Stimulated activated CD8-positive, alpha-beta memory T cell treated with anti-CD3 and anti-CD28 coated beads, Interleukin-2, amount 100 ng/mL, for 1 hour (primary cell): ENCODE measurements at places on chromosomes 13 and 19.

DNA sequence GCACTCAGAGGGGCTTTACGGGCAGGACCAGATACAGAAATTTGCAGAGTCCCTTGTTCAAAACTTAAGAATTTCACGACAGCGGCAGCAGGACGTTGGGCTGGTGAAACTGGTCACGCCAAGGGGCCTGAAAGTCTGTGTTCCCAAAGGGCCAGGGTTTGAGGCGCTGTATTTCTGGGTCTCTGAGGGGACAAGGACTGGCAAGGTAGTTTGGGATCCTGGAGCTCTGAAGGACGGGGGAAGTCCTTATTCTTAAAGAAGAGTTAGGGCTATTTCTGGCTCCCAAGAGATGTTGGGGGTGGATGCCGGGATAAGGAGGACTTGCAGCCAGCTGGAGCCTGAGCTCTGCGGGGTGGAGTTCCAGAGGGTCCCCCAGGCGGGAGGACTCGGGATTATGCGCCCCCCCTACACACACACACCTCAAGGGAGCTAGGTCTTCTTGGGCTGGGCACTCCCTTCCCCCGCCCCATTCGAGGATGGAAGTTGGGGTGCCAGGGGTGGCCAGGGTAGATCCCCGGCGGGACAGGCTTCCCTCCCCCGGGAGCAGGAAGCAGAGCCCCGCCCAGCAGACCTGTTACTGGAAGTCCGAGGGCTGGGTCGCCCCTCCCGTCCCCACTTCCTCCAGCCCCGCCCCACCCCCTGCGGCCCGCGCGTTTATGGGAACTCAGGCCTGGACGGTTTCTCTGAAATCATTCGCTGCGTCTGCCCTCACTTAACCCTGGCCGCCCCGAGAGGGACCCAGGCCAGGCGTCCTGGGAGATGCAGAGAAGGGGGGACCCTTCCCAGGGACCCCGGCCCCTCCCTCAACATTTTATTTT is 5.6 kb downstream of the BCL3 start:
- peak; percentile 42 for DNase-seq

DNA sequence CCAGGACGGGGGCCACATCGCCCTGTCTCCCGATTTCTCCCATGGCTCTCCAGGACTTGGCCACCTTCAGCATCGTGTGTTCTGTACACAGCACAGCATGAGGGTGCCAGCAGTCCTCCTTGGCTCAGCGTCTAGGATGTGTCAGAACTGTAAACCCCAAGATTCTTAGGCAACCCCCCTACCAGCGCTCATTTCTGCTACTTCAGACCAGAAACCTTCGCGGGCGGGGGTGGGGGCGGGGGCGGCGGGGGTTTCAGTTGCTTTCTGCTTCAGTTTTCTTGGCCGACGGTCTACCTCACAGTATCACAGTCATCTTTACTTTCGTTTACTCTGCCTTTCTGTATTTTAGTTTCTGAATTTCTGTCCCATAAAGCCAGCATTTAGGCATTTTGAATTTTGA is 82.4 kb downstream of the GGACT start:
- DNase-seq: no peak

DNA sequence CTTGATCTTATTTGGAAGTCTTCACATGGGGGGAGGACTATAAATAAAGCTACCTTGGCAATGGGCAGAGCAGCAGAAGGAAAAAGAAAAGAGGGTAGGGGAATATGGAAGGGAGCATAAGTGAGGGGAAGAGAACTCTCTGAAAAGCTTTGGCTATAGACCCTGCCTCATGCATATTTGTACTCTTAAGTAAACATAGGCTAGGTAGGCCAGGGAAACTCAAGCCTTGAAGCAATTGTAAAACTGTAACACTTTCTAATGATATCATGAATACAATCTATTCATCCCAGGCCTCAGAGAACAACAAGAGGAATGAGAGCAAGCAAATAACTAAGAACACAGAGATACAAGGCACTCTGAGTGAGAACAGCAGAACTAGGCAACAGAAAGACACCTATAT is 20.4 kb downstream of the MYCBP2 start:
- DNase-seq: no peak

DNA sequence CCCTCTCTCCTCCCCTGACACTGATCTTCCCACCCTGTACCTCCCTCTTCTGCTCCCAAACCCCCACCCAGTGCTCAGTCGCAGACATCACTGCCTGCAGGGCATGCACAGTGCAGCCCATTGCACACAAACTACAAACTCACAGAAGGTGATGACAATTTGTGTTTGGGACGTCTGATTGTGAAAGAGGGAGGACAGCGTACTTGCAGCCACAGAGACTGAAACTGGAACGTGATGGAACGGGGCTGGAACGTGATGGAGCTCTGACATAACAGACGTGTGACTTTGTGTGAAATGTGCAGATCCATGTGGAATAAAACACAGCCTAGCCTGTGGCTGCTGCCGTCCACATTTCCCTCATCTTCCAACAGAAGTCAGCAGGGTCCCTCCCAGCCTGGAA is 57.3 kb upstream of the CEACAM8 start:
- DNase-seq: no peak

DNA sequence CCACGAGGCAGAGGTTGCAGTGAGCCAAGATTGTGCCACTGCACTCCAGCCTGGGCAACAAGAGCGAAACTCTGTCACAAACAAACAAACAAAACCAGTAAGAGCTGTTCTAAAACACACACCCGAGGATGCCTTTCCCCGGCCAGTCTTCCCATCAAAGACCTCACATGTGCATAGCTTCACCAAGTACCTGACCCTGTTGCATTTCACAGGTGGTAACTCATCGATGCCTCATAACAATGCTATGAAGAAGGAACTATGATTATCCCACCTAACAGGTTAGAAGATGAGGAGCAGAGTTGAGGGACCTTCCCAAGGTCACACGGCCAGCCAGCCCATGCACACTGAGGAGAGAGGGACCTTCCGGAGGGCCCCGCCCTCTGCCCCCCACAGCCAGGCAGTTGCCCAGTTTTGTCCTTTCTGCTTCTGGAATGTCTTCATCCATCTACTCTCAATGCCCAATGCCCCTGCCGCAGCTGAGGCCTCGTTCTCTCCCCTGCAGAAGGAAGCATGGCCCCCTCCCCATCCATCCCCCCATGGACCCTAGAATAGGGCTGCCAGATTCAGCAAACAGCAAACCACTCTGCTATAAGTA is 16.8 kb upstream of the LENG8 start:
- DNase-seq: no peak

DNA sequence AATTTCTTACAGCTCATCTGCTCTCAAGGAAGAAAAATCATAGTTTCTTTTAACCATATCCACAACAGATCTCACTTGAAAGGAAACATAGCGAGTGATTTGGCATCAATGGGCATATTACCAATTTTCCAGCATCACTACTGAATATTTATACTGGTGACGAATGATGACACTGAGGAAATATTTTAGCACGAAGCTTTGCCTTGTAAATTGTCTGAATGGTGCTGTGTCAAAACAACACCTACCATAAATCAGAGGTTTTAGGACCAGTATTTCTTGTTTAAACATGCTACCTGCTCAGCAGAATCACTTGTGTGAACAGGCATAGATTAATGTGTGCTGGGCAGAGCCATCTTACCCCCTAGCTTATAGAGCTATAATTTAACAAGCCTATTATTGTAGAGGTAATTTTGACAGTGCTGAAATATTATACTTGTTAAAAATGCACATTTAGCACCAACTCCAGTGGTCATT is 146.8 kb downstream of the ABCC4 start:
- no peak for DNase-seq

GRCh38 chr19:13082192-13083007 is 20.3 kb downstream of the LYL1 start:
- DNase-seq: no peak

DNA sequence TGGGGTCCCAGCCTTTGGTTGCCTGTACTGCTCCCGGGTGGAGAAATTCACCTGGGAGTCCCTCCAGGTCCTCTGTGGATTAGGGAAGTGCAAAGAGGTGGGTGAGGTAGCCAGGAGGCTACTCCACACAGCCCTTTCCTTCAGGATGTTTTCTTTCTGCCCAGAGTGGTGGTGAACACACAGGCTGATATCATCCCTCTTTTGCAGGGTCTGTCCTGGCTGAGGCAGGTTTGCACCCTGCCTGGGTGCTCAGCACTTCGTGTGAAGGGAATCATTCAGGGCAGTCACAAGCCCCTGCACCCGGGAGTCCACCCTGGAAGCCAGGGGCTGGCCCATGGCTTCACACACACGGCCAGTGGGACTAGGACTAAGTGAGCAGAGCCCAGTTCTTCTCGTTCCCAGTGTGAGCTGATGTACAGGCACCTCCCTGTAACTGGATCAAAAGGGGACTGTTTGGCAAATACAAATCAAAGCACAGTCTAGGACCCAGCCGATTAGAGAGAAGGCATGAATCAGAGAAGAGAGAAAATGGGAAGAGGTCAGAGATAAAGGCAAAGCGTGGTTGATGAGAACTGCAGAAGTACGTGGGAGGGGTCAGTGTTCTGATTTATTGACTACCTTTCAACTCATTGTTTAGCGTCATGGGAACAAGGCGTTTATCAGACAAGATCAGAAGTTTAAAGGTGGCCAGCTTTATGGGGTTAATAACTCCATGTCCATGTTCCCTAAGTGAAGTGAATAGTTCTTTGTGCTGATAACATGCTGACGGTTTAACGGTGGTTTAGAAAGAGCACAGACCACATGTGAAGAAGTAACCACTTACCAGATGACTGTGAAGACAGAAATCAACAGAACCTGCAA is 30.4 kb upstream of the SPATA13 start:
- DNase-seq: no peak

GRCh38 chr13:44648392-44649103 is 72.4 kb upstream of the TSC22D1 start:
- no peak for DNase-seq

DNA sequence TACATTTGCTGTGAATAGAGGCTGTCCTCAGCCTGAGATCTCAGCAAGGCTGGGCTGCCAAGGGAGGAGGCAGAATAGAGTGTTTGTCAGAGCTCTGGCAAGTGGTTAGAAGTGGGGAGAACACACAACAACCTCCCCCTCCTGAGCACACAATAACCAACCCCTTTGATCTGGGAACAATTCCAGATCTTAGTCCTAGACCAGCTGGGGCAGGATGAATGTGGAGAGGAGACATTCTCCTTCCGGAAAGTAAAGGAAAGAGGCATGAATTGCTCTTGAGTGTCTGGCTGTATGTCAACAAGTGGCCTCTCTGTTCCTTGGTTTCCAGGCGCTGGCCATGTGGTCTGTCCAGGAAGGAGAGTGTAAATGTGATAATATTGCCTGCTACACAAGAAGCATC is 114.9 kb upstream of the TMTC4 start:
- DNase-seq: no peak

- no peak for DNase-seq
Observed at GRCh38 chr19:3613818-3614661, 7.4 kb upstream of the TBXA2R start.

DNA sequence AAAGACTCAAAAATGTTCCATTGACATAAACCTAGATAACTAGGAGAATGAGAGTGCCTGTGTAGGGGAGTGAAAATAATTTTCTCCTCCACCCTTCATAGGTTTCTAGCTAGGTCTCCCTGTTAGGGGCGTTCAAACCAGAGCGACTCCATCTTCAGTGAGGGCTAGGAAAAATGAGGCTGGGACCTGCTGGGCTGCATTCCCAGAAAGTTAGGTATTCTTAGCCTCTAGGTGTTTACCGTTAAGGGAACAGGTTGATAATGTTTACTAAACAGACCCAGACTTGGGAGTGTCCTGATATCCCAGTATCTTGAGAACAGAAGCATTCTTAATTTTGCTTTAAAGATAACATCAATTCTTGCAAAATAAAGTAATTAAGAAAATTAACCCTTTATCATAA is 20.1 kb downstream of the PABPC3 start:
- no peak for DNase-seq

- no peak for DNase-seq
Observed at GRCh38 chr19:30519607-30520205, 147.5 kb downstream of the ZNF536 start.

DNA sequence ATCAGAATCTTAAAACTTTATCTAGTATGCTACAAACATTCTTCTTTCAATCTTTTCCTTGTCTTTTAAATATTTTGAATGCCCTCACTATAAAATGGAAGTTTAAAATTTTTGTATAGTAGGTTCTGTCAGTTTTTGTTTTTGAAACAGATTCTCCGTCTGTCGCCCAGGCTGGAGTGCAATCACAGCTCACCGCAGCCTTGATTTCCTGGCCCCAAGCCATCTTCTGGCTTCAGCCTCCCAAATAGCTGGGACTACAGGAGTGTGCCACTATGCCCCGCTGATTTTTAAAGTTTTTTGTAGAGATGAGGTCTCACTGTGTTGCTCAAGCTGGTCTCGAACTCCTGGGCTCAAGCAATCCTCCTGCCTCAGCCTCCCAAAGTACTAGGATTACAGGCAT is 20.7 kb downstream of the PHF11 start:
- no peak for DNase-seq

DNA sequence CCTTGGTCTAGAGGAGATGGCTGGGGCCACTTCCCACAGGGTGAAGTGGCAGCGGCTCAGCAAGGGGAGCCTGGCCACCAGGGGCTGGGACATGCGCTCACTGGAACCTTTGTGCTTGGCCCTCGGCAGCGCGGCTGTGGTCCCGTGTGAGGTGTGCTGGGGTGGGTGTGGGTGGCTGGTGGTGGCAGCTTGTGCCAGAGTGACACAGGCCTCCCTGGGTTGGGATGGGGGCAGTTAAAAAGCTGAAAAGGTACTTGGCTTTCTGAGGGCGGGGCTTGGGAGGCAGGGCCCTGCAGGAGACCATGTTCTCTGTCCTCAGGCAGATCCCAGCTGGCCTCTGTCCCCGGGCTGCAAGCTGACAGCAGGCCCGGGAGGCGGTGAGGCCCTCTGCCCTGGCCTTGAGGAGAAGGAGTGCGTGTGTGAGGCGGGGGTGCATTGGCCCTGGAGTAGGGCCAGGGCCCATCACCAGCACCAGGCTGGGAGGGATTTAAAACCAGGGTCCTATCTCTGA is 17.3 kb downstream of the MPND start:
- no peak for DNase-seq

DNA sequence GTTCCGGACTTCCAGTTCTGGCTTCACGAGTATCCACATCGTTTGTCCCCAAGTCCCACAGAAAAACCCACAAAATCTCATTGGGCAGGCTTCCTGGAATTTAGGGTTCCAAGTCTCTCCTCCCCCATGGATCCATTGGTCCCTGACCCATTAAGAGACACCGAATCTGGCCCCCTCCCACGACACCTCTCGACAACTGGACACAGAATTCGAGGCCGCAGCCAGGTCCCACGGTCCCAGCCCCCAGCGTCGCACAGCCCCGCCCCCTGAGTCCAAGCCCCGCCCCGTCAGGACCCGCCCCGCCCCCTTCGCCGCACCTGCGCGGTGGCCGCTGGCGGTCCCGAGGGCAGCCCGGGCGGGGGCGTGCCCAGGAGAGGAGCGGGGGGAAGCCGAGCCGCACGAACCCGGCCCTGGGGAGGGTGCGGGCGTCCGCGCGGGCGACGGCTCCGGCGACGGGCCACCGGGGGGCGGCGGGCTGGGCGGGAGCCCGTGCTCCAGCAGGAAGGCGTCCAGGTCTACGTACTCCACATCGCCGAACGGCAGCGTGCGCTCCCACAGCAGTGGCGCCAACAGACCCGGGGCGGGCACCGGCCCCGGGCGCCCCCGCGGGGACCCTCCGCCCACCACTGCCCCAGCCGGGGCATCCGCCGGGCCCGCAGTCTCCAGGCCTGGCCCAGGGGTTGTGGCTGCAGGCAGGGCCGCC is 1.8 kb downstream of the DBP start:
- peak; percentile 68 for DNase-seq
